ENCODE measurements at places on chromosomes 1 and 21. TPM values are rescaled to one million over a fixed set of nuclear protein-coding genes. Genes with fewer than 3 reads are reported as not detected.
A peak's percentile ranks its signal among the peaks of the same experiment; 100 is the strongest.

DNA sequence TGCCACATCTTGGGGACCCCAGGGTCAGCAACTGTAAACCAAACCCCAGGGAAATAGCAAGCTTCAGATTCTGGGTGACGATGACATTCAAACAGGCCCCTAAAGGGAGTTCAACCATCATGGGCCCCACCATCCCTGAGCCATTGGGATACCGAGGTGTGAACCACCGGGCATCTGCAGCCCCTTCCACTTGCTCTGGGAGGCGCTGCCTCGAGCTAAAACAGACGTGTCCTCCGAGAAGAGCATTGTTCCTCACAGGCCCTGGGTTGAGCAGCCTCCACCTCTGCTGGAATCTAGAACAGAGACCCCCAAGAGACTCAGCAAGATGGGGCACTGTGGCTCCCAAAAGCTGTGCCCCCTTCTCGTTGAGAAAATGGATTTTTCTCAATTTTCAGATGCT is 19.0 kb upstream of the EFHD2 start:
- no peak for DNase-seq

GRCh38 chr1:101101360-101101759 is 75.8 kb upstream of the DPH5 start:
- no peak for DNase-seq

DNA sequence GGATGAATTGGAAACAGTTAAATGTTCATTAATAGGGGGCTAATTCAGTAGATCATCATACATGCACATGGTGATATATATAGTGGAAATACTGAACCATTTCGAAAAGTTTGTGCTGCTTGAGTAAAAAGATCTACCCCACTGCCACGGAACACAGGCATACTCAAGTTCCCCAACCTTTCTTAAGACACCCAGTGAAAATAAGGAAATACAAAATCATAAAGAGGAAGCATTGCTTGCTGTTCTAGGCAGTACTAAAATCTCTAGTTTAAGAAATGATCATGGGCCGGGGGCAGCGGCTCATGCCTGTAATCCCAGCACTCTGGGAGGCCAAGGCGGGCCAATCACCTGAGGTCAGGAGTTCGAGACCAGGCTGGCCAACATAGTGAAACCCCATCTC is 37.6 kb upstream of the KIRREL1 start:
- DNase-seq: no peak

The NMNAT2 gene
- total RNA-seq: 0.78 TPM

DNA sequence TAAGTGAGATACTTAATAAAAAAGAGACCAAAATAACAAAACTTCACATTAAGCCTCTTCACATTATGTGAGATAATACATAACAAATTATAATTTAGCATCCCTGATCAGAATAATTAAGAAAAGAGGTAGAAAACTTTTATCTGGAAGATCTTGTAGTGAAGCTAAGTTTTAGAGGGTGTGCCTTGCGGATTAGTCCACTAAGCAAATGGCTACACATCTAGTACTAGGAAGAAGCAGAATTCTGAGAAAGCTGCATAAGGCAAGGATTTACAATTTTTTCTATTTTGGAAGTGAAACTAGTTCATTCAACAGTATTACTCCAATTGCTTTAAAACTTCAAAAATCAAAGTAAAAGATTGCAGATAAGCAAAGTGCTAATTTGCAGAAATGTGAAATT is 3.5 kb downstream of the YOD1 start:
- DNase-seq: no peak

The CD160 gene
- 0.21 TPM for total RNA-seq

- DNase-seq: no peak
Measured at GRCh38 chr1:203517426-203518110, 23.6 kb downstream of the OPTC start.

DNA sequence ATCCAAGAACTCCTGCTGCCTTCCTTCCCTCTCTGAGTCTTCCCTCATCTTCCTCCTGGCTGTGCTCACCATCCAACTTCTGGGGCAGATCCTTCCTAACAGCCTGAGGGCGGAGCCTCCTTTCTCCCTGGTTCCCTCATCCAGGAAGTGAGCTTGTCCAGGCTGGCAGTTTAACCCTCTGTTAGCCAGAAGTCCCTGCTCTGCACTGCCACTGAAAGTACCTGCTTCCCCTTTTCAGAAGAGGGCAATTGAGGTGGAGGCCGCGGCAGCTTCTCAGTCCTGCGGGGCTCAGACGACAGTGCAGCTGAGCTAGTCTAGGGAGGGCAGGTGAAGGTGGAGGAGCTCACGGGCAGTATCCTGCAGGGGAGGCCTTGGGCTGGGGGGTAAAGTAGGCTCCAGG is 149.1 kb downstream of the FCRL5 start:
- no peak for DNase-seq

The TP73 gene
- not detected for total RNA-seq

GRCh38 chr1:22976461-22977243 is 4.0 kb upstream of the LACTBL1 start:
- peak; percentile 46 for DNase-seq

The AKT3 gene
- 64.1 TPM for total RNA-seq

The ZC3H11A gene
- 113 TPM for total RNA-seq

DNA sequence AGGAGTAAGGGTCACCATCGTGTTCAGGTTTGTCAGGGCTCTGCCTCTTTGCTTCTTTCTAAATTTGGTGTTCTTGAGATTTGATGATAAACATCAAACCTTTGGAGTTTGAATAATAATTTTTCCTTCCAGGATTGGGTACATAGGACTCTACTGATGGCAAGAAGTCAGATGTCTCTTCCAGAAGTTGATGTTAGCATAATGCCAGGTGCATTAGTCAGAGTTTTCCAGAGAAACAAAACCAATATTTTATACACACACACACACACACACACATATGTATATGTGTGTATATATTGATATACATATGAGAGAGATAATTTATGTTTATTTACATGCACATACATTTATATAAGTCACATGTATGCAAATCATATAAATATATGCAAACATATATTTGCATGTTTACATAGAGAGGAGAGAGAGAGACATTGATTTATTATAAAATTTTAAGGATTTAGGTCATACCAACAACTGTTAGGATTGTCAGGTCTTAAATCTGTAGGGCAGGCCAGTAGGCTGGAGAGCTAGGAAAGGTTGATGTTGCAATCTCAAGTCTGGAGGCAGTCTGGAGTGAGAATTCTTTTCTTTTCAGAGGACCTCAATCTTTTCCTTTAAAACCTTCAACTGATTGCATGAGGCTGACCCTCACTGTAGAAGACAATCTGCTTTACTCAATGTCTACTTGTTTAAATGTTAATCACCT is 199.2 kb downstream of the HLX start:
- no peak for DNase-seq

The PLA2G2A gene
- 454 TPM for total RNA-seq

- no peak for DNase-seq
Measured at GRCh38 chr21:42080788-42081083, 9.6 kb downstream of the UMODL1 start.

DNA sequence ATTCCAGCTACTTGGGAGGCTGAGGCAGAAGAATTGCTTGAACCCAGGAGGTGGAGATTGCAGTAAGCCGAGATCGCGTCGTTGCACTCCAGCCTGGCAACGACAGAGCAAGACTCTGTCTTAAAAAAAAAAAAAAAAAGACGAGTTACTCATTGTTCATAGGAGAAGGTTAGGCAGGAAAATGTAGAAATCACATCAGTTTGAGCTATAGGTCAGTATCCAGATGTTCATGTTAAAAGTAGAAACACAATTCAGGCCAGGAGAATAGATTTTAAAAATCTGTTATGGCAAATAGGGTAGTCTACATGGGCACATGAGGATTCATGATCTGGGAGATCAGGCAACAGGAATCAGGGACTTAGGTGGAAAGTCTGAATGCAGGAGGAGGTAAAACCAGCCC is 57.7 kb downstream of the SELENOF start:
- DNase-seq: no peak

Measured in tibial nerve (tissue), 4 donors.